Lung (tissue), 17 donors: ENCODE measurements at places on chromosomes 1 and 21. TPM values are rescaled to one million over a fixed set of nuclear protein-coding genes. Genes with fewer than 3 reads are reported as not detected.
A peak's percentile ranks its signal among the peaks of the same experiment; 100 is the strongest.

DNA sequence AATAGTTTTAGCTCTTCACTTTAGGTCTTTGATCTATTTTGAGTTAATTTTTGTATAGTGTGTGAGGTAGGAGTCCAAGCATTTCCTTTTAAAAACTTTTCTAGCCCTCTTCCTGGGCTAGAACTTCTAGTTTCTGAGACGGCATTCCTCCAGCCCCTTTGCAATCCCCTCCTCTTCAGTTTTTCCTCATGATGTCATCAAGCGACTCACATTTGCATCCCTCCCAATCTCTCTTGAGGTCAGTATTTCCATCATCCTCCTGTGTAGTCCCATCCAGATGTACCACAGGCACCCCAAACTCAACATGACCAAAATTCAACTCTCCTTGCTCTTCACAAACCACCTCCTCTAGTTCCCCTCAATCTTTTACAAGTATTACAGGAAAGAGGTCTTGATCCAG, 10.7 kb downstream of the HMGN2 start:
- DNase-seq: no peak

Gene HMCN1
- 26.0 TPM for total RNA-seq

DNA sequence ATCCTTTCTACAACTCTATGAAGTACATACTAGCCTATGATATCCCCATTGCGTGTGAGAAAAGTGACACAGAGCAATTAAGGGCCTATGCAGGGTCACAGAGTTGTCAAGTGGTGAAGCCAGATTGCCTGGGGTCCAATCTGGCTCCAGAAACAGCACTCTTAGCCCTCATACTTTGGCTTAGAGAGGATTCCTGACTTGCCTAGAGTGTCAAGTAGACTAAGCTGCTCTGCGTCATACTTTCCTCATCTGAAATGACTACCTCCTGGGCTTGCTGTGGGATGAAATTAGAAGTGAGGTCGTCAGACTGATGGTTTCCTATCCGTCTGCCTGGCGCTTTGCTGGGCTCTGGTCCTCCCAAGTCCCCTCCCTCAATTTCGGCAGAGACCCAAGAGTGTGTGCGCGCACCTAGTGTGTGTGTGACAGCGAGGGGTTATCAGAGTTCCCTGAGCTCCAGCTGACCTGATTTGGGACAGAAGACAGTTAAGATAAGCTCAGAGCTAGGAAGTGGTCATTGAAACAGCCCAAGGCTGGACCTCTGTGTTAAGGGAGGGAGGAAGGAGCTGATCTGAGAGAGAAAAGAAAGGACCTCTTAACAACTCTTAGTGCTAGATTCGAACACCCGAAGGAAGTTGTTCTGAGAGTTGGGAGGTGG, 5.4 kb upstream of the NUAK2 start:
- no peak for DNase-seq

DNA sequence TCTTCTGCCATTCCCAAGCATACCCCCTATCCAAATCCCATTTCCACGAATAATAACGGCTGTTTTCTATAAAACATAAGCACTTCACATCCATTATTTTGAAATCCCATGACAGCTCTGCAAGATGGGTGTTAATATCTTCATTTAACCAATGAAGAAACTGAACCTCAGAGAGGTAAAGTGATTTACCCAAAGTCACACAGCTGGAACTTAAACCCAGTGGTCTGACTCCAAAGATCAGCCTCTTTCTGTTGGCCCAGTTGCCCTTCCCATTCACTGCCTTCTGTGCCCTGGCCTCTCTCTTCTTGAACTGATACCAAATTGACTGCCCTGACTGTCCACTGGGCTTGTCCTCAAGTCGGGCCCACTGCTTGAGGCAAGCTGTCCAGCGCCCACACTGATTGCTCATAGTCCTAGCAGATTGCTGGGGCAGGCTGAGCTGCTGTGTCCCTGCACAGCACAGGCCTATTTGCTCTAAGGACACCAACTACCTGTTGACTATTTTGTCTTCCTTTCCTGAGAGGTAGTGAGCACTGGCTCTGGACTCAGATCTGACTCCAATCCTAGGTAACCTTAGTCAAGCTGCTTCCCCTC, 19.3 kb downstream of the TAL1 start:
- DNase-seq: no peak

DNA sequence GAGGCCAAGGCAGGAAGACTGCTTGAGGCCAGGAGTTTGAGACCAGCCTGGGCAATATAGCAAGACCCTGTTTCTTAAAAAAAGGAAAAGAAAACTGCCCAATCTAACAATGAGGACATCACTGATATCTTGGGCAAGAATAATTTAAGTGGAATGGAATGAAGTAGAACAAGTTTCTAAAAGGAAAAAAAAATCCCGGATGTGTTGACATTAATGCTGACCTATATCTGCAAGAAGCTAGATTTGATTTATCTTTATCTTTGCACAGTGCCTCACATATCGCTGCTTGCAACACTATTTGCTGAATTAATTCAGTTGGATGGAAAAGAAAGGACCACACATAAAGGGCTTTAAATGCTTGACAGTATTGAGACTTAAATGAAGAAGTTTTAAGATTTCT, 27.8 kb downstream of the DIPK1A start:
- DNase-seq: peak; percentile 40

Gene LHX8
- not detected for total RNA-seq

Gene CLDN19
- 2.0 TPM for total RNA-seq

DNA sequence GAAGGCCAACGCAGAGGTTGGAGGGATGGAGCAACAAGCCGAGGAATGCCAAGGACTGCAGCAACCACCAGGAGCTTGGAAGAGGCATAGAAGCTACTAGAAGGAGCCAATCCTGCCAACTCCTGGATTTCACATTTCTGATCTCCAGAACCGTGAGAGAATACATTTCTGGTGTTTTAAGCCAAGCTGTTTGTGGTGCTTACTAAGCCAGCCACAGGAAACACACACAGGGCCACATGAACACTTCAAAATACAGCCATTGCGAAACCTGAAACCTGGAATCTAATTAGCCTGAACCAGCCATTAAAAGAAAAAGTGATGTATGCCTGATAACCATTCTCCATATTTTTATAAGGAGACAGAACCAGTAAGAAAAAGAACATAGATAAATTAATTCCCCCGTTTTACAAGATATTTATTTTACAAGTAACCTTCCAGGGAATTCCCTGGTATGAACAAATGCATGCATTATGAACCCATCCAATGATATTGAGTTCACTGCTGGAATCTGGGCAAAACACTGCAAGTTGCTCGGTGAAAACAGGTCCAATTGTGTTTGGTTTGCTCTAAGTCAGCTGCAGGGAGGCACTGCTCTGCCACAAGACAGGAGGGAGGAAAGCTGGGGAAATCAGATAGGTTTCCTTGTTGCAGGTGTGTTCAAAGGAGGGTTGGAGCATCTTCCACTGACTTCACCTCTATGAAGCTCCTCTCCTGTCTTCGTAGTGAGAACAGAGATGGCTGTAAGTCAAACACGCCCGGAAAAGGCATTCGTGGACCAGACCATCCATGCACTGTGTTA, 70.2 kb downstream of the ETS2 start:
- DNase-seq: no peak

GRCh38 chr1:154607106-154607608, 829 bp downstream of the ADAR start:
- peak; percentile 28 for DNase-seq

Gene NBL1
- total RNA-seq: 133 TPM

GRCh38 chr1:33624991-33625870, 152.8 kb downstream of the ZSCAN20 start:
- DNase-seq: no peak

DNA sequence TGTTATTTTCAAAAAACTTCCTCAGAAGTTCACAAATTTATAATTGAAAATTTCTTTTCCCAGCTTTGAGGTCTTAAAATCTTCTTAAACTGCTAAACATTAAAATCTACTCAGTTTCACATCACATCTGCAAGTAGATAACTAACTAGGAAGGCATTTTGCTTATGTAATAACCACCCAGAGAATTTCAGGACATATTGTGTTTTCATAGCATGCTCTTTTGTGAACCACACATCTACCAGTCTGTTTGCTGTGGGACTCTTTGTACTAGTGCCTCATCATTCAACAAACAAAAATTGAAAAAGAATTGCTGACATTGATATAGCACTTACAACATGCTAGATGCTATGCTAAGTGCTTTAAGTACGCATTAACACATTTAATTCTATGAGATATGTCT, 31.6 kb upstream of the C1orf146 start:
- no peak for DNase-seq
